Right atrium auricular region (tissue), 2 donors: ENCODE measurements at places on chromosomes 12 and 14. TPM values are rescaled to one million over a fixed set of nuclear protein-coding genes. Genes with fewer than 3 reads are reported as not detected.

GRCh38 chr14:62896932-62897456, 148.3 kb downstream of the KCNH5 start:
- no peak overlapping the region for H3K27ac ChIP-seq
- no peaks in the 10 kb centered on the region for H3K36me3 ChIP-seq
- H3K4me1 ChIP-seq, result no peaks in the 10 kb centered on the region
- no peak overlapping the region for H3K4me3 ChIP-seq
- DNase-seq, result no peak
- H3K27me3 ChIP-seq, result no peaks in the 10 kb centered on the region

GRCh38 chr14:36520601-36521525, 831 bp upstream of the NKX2-1 start:
- H3K4me1 ChIP-seq, result peaks cover 50% of the 10 kb centered on the region
- peaks cover 92% of the 10 kb centered on the region for H3K27me3 ChIP-seq
- H3K27ac ChIP-seq, result no peak overlapping the region
- no peak for DNase-seq
- H3K36me3 ChIP-seq, result no peaks in the 10 kb centered on the region

- H3K27me3 ChIP-seq, result no peaks in the 10 kb centered on the region
- no peaks in the 10 kb centered on the region for H3K36me3 ChIP-seq
- H3K4me3 ChIP-seq, result peak overlapping the region; percentile 48
- peak; percentile 95 for DNase-seq
- peaks cover 28% of the 10 kb centered on the region for H3K4me1 ChIP-seq
Observed at GRCh38 chr12:124940393-124941169, 26.1 kb upstream of the UBC start.

- no peak for DNase-seq
- H3K27me3 ChIP-seq, result no peaks in the 10 kb centered on the region
- no peak overlapping the region for H3K4me3 ChIP-seq
- H3K27ac ChIP-seq, result peak overlapping the region; percentile 41
- H3K4me1 ChIP-seq, result no peaks in the 10 kb centered on the region
Observed at GRCh38 chr14:80491131-80491530, 279.8 kb upstream of the DIO2 start.

DNA sequence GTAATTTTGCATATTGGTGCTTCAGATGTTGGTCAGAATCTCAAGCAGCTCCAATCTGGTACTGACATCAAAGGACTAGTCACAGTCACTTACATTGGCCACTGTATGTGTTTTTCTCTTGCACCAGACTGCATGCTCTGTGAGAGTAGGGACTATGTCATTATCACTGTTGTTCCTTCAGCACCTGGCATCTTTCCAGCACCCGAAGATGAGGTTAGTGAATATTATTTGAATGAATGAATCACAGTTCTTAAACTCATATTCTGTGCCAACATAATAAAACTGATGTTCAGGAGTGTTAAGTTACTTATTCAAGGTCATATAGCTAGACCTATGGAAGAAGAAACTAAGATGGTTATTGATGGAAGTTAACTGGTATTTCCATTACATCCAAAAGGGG, 204.5 kb upstream of the TBX3 start:
- H3K27me3 ChIP-seq, result no peaks in the 10 kb centered on the region
- DNase-seq, result no peak
- no peak overlapping the region for H3K4me3 ChIP-seq
- no peaks in the 10 kb centered on the region for H3K4me1 ChIP-seq
- H3K27ac ChIP-seq, result no peak overlapping the region

DNA sequence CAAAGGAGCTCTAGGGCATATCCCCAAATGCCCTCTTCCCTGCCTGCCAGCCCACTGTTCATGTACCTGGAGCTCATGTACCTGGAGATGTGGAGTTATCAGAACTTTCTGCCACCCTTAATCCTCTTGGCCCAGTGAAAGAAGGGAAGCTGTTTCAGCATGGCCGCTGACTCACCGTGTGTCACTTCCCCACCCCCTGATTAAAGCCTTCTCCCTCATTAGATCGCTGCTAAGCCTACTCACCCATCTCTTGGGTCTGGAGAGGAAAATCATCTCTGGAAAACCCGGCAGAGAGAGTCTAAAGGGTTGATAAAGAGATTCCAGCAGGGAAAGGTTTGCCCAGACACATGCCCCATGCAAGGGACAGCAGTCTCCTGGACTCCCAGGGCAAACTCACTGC, 4.5 kb upstream of the LTBP2 start:
- H3K27ac ChIP-seq, result peak overlapping the region; percentile 80
- peaks cover 63% of the 10 kb centered on the region for H3K4me1 ChIP-seq
- no peak overlapping the region for H3K4me3 ChIP-seq

The GLI1 gene
- total RNA-seq, result not detected

The PSMA6 gene
- 191 TPM for total RNA-seq
